ENCODE measurements at places on chromosomes 4 and X. TPM values are rescaled to one million over a fixed set of nuclear protein-coding genes. Genes with fewer than 3 reads are reported as not detected.
A peak's percentile ranks its signal among the peaks of the same experiment; 100 is the strongest.

Gene GAGE12J
- total RNA-seq, result not detected

DNA sequence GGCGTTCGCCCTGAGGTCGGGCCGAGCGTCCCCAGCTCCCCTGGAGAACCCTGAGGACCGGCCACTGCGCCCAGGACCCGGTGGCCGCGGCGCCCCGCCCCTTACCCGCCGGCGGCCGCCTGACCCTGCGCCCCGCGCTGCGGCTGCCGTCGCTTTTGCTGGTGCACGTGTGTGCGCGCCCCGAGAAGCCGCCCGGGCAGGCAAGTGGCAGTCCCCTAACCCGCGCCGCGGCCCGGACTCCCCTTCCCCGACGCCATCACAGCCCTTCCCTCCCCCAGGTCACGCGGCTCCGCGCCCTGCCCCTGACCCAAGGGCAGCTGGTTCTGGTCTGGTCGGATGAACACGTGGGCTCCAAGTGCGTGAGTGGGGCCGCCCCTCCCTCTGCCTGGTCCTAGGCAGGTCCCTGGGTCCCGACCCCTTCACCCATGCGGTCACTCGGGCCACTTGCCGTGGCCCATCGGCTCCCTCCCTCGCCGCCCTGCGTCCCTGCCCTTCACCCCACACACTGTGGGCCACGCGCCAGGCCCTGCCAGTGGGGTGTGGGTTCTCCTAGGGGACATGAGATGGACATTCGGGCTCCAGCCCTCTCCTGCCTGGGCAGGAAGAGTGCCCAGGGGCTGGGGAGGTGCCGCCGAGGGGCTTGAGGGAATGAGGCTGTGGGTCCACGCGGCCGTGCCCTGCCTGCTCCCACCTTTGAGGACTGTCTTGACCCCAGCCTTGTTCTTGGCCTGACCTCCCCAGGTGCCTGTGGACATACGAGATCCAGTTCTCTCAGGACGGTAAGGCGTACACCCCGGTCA, 8.0 kb upstream of the FGFRL1 start:
- H3K27me3 ChIP-seq, result peaks cover 25% of the 10 kb centered on the region
- H3K4me3 ChIP-seq, result no peak overlapping the region
- no peak overlapping the region for H3K27ac ChIP-seq
- H3K4me1 ChIP-seq, result peaks cover 6% of the 10 kb centered on the region
- DNase-seq, result no peak
- no peaks in the 10 kb centered on the region for H3K36me3 ChIP-seq

- no peak for DNase-seq
- no peak overlapping the region for H3K27ac ChIP-seq
- no peaks in the 10 kb centered on the region for H3K27me3 ChIP-seq
Observed at GRCh38 chrX:38890326-38890725, 89.1 kb downstream of the MID1IP1 start.

Gene CAPN6
- 1.4 TPM for total RNA-seq

DNA sequence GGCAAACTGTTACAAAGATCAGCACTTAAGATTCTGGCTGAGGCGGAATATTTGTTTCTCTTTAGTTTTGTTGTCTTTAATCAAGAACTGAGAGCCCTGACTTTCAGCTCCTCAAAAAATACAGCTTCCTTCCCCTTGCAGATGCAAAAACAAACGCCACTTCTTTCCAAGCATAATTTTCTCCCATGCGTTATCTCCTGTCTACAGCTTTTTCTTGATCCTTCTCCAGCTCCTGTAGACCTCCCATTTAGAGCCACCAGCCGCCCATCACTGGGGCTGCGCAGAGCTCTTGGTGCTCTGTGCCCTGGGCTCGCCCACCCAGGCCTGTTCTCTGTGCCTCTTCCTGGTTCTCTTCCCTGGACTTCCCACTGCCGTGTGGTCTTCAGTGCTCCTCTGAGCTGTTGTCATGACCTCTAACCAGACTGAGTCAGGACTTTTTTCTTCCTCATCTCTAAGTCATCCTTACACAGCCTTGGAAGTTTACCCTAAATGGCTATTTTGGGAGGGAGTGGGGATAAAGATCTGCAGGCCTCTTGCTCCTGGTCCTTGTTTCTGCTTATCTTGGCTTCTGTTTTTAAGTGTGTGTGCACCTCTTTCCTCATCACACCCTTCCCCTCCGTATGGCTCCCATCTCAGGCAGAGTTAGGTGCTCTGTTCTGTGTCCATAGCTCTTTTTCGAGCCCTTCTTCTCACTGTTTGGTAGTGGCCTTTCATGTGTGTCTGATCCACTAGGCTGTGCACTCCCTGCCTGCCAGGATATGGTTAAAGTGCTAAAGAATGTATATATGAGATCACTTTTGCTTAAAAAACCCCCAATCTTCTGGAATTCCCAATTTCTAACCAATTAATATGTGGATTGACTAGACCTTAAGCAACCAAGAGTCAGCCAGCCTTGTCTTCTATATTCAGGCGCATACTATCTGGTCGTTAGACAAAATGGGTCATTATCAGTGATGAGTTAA, 122.5 kb downstream of the PTTG2 start:
- DNase-seq, result no peak
- no peaks in the 10 kb centered on the region for H3K27me3 ChIP-seq
- H3K36me3 ChIP-seq, result no peaks in the 10 kb centered on the region
- H3K4me1 ChIP-seq, result no peaks in the 10 kb centered on the region
- H3K4me3 ChIP-seq, result no peak overlapping the region

GRCh38 chr4:164977243-164978164, at the start of gene TRIM61:
TRIM61 (minus strand) TSS chr4:164977657; CDS start chr4:164970002, 7,655 bp downstream.
- DNase-seq, result peak; percentile 78
- peak within 1 kb of the TSS; percentile 33 for H3K27ac ChIP-seq
- H3K4me1 ChIP-seq, result peaks cover 6% of the 10 kb centered on the region
- H3K4me3 ChIP-seq, result peak within 1 kb of the TSS; percentile 54
- H3K36me3 ChIP-seq, result peaks cover 6% of the 10 kb centered on the region
- no peaks in the 10 kb centered on the region for H3K27me3 ChIP-seq

GRCh38 chr4:123304151-123304964, 92.2 kb upstream of the SPRY1 start:
- no peaks in the 10 kb centered on the region for H3K36me3 ChIP-seq
- H3K4me3 ChIP-seq, result no peak overlapping the region
